ENCODE measurements at places on chromosomes 6 and 20. TPM values are rescaled to one million over a fixed set of nuclear protein-coding genes. Genes with fewer than 3 reads are reported as not detected.

The GGTLC1 gene
- not detected for total RNA-seq

The SOX4 gene
- 12.4 TPM for total RNA-seq

The EYS gene
- 0.09 TPM for total RNA-seq

The ZBTB12 gene
- 3.8 TPM for total RNA-seq

The PKIB gene
- 0.57 TPM for total RNA-seq

The ZC3H12D gene
- 0.09 TPM for total RNA-seq

The IRF4 gene
- not detected for total RNA-seq

The RIPOR2 gene
- 1.4 TPM for total RNA-seq

The APMAP gene
- 132 TPM for total RNA-seq

The EDN3 gene
- total RNA-seq = not detected

The CPNE5 gene
- 0.18 TPM for total RNA-seq

The DACT2 gene
- 0.98 TPM for total RNA-seq

The TPBG gene
- total RNA-seq = 101 TPM

The SIRPD gene
- not detected for total RNA-seq

The GATA5 gene
- total RNA-seq = not detected

The TDRD6 gene
- total RNA-seq = 1.8 TPM

The VSX1 gene
- not detected for total RNA-seq

The NCOA3 gene
- 53.3 TPM for total RNA-seq

The GABRR1 gene
- not detected for total RNA-seq

The GPR6 gene
- not detected for total RNA-seq

The MAK gene
- total RNA-seq = not detected

The MRAP2 gene
- 0.33 TPM for total RNA-seq

The CST11 gene
- not detected for total RNA-seq

The SMPDL3A gene
- 19.6 TPM for total RNA-seq

The TTI1 gene
- 26.0 TPM for total RNA-seq

The MAS1L gene
- not detected for total RNA-seq

The IL17A gene
- not detected for total RNA-seq

The CBLN4 gene
- total RNA-seq = not detected

The PRDM1 gene
- 1.4 TPM for total RNA-seq

The LIME1 gene
- 1.7 TPM for total RNA-seq

The SLC26A8 gene
- total RNA-seq = not detected

The OXT gene
- total RNA-seq = not detected

The DNAH8 gene
- 0.08 TPM for total RNA-seq

The SEMG1 gene
- not detected for total RNA-seq

The NKAPL gene
- total RNA-seq = 1.9 TPM

The FOXS1 gene
- total RNA-seq = not detected

The FILIP1 gene
- 5.5 TPM for total RNA-seq

The FAM209B gene
- not detected for total RNA-seq

The AIF1 gene
- total RNA-seq = not detected

The ADGB gene
- not detected for total RNA-seq

The MYCT1 gene
- total RNA-seq = 2.6 TPM

The TREML1 gene
- not detected for total RNA-seq

The EEF1A2 gene
- total RNA-seq = not detected

The LY6G5C gene
- 1.1 TPM for total RNA-seq

The BNIP5 gene
- total RNA-seq = not detected

The EPM2A gene
- total RNA-seq = 7.2 TPM

The ERVFRD-1 gene
- not detected for total RNA-seq

The WFDC5 gene
- not detected for total RNA-seq

The SPAG4 gene
- total RNA-seq = 4.7 TPM

The PSMB9 gene
- 11.5 TPM for total RNA-seq

The CDK19 gene
- total RNA-seq = 17.8 TPM

The RIPOR3 gene
- total RNA-seq = 1.6 TPM

The ATXN1 gene
- total RNA-seq = 39.3 TPM

The PRR18 gene
- total RNA-seq = not detected

The HSPA1L gene
- 1.4 TPM for total RNA-seq

The DEFB119 gene
- total RNA-seq = not detected

The THBS2 gene
- total RNA-seq = 519 TPM

All from fibroblast of the aortic adventitia (primary cell).